ENCODE measurements at places on chromosomes 5 and 9. TPM values are rescaled to one million over a fixed set of nuclear protein-coding genes. Genes with fewer than 3 reads are reported as not detected.

DNA sequence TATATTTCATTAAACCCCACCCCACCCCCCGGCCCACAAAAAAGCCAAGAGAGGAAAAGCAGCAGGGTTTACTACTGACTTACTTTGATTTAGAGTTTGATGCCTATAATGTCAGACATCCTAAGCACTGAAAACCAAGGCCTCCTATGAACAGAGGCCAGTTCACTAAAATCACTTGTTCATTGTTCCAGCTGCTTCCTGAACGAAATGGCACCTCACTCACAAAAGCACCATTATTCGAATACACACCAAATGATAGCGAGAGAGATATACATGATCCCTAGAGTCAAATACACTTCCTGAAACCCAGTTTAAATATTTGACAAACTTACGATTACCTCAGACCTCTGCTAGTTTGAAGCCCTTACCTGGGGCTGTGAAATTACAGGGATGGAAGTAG is 66.6 kb downstream of the LPAR1 start:
- DNase-seq = no peak

The SOWAHA gene
- not detected for total RNA-seq

The GRM6 gene
- total RNA-seq = not detected

The GDF9 gene
- 0.54 TPM for total RNA-seq

- DNase-seq = no peak
These were observed 27.0 kb downstream of the GRIN3A start for GRCh38 chr9:101711330-101711941.

DNA sequence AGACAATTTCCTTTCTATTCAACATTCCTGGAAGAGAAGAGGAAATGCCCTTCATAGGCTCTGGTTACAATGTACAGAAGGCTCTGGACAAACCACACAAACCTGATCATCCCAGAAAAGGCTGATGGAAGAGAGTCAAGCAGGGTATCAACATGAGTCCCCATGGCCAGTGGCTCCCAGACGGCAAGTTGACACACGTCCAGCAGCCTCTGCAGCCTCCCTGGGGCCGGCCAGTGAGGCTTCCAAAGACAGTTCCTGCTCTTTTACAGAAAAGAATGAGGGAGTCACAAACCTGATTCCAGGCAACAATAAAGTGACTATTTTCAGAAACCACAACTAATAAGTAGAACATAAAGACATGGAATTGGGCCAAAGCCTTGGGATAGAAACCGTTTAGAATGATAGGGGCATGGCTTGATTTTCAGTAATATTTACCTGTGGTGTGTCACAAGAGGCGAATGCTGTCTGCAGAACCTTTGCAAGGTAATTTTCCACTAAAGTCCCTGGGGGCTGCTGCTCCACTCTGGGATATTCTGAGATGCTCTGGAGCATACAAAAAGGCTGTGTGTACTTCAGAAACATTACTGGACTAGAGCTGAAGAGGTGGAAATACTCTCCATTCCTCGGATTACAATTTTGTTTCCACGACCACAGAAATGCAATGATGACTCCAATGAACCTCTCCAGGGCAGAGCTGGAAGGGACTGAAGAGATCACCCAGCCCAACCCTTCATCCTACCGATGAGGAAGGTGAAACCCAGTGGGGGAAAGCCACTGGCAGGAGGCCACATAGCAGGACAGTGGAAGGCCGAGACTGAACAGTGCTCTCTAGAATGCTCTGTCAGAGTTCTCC is 10.4 kb downstream of the MED27 start:
- DNase-seq = no peak

The SV2C gene
- under 0.01 TPM for total RNA-seq

The SH3GL2 gene
- total RNA-seq = not detected

DNA sequence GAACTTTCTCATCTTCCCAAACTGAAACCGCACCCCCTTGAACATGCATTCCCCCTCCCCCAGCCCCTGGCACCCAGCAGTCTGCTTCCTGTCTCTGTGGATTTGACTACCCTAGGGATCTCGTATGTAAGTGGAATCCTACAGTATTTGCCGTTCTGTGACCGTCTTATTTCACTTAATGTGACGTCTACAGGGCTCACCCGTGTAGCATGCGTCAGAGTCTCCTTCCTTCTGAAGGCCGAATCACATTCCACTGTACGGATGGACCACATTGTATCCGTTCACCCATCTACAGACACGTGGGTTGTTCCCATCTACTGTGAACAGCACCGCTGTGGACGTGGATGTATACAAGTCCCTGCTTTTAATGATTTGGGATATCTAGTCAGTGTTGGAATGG is 4.5 kb downstream of the PRRX2 start:
- DNase-seq = no peak

GRCh38 chr5:135711911-135712310 is 122.6 kb upstream of the SLC25A48 start:
- no peak for DNase-seq

DNA sequence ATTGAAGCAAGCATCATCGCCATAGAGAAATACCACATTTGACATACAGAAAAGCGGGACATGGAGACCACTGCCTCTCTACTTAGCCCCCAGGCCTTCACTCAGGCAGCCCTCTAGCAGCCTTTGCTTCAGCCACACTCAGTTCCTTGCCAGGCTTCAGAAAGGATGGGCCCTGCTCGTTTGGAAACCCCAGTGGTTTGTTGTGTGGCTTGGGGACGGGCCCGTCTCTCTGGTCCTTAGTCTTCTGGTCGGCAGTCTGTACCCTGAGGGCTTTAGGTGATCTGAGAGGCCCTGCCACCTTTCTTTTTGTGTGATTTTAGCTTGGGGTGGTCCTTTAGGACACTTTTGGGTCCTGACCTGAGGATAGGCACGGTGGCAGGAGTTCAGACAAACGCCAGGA is 21.1 kb upstream of the ARSI start:
- no peak for DNase-seq

GRCh38 chr5:152689250-152689711 is 284.2 kb upstream of the NMUR2 start:
- no peak for DNase-seq

DNA sequence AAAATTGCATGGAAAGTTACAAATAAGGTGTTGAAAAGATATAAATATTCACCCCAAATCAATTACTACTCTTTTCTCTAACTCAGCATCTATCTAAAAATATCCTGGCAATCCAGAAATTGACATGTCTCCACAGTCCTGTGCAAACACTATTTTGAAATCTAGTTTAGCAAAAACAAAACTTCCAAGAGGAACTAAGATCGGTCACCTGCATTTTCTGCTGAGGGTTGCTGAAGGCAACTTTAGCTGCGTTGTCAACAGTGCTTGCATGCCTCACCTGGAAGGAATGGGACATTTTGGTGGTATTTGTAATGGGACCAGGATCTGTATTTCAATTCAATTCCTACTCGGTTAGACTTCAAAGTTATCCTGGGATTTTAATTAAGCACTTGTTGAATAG is 398.3 kb downstream of the NTRK2 start:
- DNase-seq = no peak

DNA sequence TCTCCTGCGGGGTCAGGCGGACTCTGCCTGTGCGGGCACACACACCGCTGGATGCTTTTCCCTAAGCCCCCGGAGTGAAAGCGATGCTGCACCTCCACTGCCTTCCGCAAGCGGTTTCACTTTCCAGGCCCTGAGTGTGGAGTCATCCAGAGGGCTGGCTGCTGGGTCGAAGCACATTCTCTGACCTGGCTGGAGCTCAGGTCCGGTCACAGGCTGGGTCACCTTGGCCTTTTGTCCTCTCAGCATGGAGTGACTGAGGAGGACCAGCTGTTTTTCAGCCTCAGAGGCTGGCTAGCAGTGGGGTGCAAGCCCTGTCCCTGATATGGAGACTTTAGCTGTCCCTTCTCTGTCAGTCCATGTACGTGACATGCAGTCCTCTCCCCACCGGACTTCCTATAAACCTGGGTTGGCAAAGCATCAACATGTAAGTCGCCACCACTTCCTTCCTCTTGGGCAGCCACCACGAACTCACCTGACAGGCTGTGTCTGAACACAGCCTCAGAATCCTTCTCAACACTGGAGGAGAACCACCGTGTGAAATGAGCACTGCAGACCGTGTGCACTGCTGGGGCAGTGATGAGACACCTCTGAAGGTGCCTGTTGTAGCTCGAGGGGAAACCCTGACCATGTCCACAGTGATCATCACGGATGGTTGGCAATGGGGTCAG is 51.3 kb downstream of the GADD45G start:
- DNase-seq = no peak

- no peak for DNase-seq
These were observed 56.9 kb downstream of the ANKRD55 start for GRCh38 chr5:56176155-56176798.

The TOR2A gene
- 15.9 TPM for total RNA-seq

DNA sequence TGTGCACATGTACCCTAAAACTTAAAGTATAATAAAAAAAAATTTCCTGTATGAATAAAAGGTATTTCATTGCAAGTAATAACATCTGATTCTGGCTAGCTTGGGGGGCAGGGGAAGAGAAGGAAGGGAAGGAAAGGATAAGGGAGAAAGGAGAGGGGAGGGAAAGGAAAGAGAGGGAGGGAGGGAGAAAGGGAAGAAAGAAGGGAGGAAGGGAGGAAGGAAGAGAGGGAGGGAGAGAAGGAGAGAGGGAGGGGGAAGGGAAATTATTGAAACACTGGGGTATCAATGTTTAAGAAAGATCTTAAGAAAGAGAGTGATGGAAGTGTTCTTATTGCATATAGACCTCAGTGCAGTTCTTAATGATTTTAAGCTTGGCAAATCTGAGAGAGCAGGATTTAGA is 129.8 kb upstream of the ZNF366 start:
- DNase-seq = no peak

DNA sequence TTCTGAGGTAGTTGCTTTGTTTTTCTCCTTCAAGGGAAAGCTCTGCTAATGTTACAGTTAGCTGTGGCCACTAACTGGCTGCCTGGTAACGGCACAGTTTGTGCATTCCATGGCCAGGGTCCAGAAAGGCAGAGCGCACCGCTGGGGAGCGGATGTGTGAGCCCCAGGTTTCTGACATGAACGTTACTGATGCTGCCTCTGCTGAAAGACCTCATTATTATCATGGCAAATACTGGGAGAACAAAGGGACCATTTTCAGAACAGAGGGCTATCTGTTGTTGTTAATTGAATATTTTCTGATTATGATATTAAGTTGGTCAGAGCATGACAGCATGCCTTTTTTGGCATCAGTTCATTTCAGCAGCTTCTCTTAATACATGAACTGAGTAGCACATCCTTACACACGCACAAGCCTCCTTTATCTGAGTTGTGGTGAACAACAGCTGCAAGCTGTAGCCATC is 134.1 kb downstream of the NUDT12 start:
- DNase-seq = no peak

DNA sequence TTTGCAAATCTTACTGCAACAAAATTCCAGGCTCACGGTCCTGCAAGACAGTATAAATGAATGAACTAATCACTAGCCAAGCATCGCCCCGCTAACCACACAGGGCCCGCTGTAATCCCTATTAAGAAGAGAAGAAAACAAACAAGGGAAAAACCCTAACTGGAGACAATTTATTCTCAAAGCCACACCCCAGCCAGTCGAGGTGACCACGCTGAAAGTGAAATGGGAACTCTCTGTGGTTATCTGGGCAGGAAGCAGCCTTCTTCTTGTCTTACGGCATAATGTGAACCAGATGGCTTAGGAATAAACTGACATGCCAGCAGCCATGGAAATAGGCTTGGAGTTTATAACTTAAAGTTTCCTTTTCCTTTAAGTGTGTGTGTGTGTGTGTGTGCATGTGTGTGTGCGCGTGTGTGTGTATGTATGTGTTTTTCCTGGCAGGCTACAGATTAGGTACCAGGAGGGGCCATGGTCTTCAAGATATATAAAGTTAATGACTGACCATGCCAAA is 120.2 kb downstream of the SEMA6A start:
- DNase-seq = no peak

GRCh38 chr9:3087697-3088096 is 243.8 kb upstream of the PUM3 start:
- no peak for DNase-seq

- DNase-seq = no peak
These were observed 253.9 kb upstream of the PCSK5 start for GRCh38 chr9:75636427-75637045.

GRCh38 chr5:135230251-135230925 is 168.6 kb downstream of the MACROH2A1 start:
- DNase-seq = peak; percentile 56

The ADAMTSL1 gene
- under 0.01 TPM for total RNA-seq

DNA sequence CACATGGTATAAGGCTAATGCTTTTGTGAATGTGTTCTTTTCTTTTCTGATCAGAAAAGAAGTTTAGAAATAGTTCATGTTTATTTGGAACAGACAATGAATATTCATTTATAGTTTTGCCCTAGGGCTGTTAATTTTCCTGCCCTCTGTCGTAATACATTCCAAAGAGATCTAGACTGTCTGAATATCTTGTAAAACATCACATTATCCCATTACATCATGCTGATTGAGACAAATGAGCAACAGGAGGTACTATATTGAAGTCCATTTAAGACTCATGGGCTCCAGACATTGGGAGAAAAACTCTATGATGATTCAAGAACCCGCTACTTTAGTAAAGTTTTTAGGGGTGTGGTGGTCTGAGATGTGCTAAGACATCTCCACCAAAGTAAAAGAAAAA is 121.2 kb upstream of the MAP1B start:
- DNase-seq = no peak

DNA sequence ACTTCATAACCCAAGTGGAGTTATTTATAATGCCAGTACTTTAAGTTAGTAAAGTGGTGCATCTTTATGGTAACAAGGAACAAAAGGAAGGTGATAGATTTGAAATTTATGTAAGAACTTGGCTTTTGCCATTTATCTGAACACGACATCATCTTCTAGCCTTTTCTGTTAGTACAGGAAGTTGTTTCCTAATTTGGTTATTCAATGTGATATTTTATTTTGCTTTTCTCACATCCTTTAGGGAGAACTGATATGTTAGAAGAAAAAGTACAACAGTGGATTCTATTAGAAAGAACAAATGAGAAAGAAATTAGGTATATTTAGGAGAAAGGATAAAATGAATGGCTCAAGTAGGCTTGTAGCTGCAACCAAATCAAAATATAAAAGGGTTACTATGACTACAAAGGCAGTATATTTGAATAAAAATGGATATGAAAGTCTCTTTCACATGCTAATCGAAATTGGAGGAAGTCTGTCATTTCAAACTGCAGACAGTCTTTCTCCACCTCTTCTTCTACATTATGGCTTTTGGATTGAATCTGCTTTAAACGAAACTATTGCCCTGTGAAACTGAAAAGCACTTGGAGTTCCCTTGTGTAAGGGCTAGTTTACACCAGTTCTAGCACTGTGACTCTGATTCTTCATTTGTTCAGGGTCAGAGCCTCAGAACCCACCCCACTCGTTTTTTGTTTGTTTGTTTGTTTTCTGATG is 18.5 kb upstream of the SLC24A2 start:
- no peak for DNase-seq

DNA sequence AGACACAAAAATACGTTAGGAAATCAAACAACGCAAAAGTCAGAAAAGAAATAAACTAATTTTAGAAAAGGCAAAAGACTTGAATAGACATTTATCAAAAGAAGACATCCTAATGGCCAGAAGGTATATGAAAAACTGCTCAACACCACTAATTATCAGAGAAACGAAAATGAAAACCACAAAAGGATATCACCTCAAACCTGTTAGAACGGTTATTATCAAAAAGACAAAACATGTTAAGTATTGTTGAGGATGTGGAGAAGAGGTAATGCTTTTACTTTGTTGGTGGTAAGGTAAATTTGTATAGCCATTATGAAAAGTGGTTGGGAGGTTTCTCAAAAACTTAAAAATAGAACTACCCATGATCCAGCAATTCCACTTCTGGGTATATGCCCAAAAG is 230.0 kb upstream of the RGMB start:
- no peak for DNase-seq

All from hematopoietic multipotent progenitor cell (in vitro differentiated cells).